ENCODE measurements at places on chromosomes 12 and 14.
A peak's percentile ranks its signal among the peaks of the same experiment; 100 is the strongest.

DNA sequence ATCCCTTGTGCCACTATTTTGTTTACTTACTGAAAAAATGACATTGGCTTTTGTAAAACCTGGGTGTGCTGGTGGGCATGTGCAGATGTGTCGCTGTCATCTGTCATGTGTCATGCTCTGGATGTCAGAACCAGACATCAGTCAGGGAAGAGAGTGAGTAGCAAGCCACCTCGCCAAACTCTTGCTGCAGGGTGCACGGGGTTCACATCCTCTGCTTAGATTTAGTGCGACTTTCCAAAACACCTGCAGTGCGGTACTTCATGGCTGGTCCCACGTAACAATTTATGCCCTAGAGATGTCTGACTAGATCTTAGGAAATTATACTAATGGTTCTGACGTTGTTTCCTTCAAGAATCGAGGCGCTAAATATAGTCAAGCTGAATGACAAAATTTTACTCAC lies 106.7 kb downstream of the CRADD start:
- DNase-seq, result peak; percentile 29

GRCh38 chr12:102913453-102914226 lies 3.4 kb downstream of the PAH start:
- no peak for DNase-seq

DNA sequence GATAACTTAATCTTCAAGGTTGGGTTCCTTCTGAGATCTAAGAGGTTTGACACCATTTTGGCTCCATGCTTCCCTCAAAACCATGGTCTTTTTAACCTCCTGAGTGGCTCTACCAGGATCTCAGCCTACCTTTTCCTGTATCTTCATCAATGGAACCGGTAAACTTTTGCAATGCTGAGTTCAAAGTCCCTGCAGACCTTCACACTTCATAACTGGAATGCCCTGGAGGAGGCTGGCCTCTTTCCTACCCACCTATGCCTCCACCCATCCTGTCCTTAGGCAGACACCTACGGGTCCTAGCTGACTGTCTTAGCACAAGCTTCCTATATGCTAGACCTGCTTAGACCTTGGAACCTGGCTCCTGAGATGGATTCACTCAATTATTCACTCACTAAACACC lies 89.5 kb upstream of the EEA1 start:
- no peak for DNase-seq

DNA sequence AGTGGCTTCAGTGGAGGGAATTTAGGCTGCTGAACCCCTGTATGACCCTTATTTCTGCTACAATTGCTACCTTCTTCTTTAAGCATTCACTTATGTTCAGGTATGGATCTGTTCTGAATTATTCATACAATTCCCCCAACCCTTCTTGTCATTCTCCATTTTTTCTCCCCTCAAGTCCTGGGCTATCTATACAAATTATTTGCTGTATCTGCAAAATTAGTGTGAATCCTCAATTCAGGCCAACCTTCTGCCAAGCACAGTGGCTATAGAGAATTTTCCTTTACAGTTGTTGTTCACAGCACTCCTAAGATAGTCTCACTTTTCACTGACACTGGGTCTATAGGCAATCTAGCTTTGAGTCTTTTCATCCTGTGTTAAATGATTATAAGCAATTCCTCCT lies 119.2 kb upstream of the CNTN1 start:
- no peak for DNase-seq

- DNase-seq, result no peak
These were observed 814.7 kb downstream of the GALC start for GRCh38 chr14:87178277-87178676.

DNA sequence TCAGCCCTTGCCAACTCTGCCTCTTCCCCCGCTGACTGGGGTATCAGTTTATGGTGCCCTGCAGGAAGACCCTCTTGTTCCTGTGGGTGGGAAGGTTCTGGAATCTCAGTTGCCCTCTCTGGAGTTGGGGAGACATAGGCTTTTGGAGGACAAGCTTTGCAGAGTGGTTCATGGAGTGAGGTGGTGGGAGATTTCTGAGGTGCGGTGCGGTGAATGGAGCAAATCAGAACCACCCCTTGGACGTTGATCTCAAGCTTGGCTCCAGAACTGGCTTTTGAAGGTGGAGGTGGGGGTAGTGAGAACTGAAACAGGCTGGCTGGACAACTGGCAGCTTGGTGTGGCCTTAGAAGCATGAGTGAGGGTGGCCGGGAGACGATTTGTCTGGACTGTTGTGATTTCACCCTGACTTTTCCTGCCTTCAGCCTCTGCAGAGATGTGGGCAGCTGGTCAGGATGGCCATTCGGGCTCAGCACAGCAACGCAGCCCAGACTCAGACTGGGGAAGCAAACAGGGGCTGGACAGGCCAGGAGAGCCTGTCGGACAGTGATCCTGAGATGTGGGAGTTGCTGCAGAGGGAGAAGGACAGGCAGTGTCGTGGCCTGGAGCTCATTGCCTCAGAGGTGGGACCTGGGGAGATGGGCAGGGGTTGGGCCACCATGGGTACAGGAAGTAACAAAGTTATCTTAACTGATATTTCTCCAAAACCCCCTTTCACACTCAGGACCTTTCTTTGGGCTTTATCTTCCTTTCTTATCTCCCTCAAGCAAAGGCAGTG lies 1.1 kb downstream of the SHMT2 start:
- DNase-seq, result no peak

DNA sequence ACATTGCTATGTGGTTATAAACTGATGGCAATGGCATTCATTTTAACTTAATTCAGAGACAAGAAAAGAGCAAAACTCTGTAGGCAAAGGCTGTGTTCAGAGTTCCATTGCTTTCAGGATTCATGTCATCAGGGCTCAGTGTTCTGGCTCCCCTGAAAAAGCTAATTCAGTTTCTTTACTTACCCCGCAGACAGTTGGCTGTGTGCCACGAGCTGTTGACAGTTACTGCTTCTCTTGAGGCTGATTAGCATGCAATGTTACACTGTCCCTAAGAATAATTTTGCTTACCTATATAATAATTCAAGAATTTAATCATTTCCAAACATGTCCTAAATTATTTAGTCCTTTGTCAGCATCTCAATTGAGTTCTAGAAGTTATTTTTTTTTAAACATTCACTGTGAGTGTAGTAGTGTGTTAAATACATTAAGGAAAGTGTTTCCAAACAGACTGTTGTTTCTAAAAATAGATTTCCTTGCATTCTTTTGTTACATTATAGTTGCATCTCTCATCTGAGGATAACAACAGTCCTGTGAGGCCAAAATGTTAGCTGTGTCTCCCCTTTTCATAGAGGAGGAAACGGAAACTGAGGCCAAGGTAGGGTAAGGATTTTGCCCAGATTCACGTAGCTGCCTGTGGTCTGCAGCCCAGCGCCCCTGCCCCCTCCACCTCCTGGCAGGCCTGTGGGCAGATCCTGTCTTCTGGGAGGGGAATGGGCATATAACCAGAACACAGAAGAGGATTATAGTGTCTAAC lies 98.6 kb downstream of the PELI2 start:
- no peak for DNase-seq

DNA sequence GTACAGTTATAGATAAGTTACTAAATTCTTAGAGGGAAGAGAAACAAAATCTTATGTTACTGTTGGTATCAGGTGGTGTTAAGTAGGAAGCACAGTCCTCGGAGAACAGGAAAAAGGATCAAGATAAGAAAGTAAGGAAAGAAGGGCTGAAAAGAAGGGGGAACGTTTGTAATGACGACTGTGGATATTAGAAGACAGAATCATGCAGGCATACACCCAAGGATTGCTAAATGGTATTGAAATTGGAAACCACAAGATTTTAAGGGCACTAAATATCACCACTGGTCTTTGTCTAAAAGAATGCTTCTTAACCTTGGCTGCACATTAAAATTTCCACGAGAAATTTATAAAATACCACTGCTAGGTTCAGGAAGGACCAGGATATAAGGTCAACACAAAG lies 34.1 kb upstream of the ERGIC2 start:
- no peak for DNase-seq

DNA sequence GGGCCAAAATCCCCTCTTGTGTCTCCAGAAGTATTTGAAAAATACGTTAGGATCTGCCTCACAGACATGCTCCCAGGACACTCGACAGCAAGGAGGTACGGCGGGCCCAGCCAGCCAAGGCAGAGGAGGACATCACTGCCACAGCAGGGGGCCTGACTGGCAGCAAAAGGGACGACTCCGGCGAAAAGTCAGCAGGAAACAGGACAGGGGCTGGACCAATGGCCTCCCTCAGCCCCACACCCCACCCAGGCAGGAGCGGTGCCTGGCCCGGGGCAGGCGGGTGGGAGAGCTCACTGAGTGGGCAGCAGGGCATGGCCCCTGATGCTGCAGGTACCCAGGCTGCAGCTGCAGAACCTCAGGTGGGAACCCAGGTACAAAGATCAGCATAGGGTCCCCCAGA lies 17.8 kb downstream of the BRF1 start:
- no peak for DNase-seq

GRCh38 chr12:42828836-42829235 lies 239.3 kb upstream of the PRICKLE1 start:
- DNase-seq, result no peak

GRCh38 chr12:2297004-2297403 lies 244.2 kb downstream of the CACNA1C start:
- DNase-seq, result no peak

DNA sequence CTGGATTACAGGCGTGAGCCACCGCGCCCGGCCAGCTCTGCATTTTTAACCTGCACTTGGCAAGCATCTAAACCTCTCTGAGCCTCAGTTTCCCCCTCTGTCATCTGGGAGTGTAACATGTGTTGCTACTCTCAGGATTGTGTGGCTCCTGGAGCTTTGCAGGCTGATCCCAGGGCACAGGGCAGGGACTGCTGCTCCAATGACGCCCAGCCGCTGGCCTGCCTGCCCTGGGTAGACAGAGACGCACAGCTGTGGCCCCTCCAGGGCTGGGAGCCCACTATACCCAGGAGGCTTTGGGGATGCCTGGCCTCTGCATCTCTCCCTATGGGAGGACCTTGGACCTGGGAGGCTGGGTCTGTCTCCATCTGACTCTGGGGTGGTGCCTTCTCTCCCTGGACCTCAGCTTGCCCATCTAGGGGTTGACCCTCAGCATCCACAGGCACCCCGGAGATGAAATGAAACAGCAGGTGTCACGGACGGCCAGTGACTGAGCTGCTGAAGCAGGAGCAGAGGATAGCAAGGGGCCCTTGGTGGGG lies 13.7 kb downstream of the ARL6IP4 start:
- no peak for DNase-seq

- no peak for DNase-seq
These were observed 147.7 kb downstream of the CALM1 start for GRCh38 chr14:90544566-90544965.

DNA sequence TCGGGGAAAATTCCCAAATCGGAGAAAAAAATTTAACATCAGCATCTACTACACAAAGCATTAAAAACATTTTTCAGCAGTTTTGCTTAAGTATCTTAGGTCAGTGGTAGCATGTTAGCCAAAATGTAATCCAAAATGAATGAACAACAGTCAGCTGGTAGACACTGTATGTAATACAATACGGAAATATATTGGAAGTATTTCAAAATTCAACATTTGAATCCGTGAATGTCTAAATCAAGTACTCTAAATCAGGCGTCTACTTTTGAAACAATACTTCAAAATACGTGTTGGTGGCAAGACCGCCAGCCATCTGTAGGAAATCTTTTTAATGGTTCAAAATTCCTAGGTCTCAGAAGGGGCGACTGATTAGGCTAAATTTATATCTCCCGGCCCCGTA lies 1.1 kb downstream of the SCAF11 start:
- no peak for DNase-seq

GRCh38 chr12:126944684-126945083 lies 1322.3 kb upstream of the TMEM132C start:
- DNase-seq, result no peak

DNA sequence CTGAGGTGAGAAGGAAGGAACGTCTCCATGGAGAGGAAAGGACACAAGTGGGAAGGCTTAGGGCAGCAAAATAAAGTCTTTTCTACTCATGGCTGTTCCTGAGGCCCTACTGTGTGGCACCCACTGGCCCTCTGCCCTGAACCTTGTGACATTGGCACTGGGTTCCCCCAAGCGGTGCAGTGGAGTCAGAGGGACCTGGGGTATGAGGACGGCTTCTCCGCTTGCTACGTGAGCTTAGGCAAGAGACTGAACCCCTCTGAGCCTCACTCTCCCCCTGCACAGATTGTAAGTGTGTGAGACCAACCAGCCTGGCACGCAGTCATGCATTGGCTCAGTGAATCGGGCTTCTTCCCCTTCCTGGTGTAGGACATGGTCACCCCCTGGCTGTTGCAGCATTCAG lies 19.7 kb downstream of the SLC6A12 start:
- no peak for DNase-seq

- no peak for DNase-seq
These were observed 89.3 kb upstream of the ALX1 start for GRCh38 chr12:85190728-85191127.

DNA sequence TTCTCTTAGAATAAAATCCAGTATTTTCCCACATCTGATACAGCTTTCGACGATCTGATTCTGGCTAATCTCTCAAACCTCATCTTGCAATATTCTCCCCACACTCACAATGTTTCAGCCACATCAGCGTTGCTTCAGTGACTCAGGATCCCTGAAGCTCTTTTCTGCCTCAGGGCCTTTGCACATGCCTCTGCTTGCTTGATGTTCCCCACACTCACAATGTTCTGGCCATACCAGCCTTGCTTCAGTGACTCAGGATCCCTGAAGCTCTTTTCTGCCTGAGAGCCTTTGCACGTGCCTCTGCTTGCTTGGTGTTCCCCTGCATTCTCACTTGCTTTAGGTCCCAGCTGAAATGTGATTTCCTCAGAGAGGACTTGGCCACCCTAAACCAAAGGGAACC lies 2.6 kb downstream of the C12orf42 start:
- no peak for DNase-seq

GRCh38 chr12:44930972-44931600 lies 55.0 kb upstream of the NELL2 start:
- no peak for DNase-seq

DNA sequence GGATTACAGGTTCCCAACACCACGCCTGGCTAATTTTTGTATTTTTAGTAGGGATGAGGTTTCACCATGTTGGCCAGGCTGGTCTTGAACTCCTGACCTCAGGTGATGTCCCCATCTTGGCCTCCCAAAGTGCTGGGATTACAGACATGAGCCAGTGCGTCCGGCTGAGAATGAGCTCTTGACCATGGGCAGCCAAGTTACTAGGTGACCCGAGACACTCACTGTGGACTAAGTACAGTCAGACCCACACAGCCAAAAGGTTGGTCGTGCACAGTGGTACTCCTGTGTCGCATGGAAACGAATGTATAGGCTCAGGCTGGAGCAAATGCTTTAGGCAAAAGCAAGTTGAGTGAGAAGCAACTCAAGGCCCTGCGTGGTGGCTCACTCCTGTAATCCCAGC lies 21.0 kb downstream of the DLK1 start:
- no peak for DNase-seq

DNA sequence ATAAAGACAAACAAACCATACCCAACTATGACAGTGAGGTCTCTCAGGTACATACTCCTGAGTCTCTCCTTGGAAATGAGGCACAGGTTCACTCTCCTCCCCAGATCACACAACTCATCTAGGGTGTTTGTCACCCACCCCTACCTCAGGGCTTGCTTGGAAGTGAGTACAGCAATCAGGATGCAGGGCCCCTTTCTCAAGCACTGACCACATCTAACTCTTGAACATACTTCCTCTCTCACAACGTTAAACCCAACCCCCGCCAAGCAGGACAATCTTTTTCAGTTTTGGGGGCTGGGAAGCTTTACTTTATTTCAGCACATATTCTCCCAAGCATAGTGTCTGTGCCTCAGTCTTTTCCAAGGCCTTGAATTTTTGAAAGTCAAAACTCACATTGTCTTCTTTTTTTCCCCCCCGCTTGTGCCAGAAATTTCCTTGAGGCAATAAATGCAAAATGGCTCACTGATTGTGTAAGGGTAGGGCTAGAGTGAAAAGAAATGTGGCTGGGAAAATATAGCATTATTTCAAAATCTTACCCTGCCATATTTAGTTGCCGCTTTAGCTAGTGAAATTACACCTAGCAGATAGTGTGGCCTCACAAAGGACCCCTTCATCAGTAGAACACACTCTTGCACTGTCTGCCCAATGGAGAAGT lies 2.4 kb upstream of the GPR65 start:
- DNase-seq, result no peak
